Activated CD4-positive, alpha-beta T cell treated with anti-CD3 and anti-CD28 coated beads, Interleukin-2, amount 10 ng/mL, durations not matched to agents 24 days and 14 days (primary cell): ENCODE measurements at places on chromosomes 11 and 22. TPM values are rescaled to one million over a fixed set of nuclear protein-coding genes. Genes with fewer than 3 reads are reported as not detected.
A peak's percentile ranks its signal among the peaks of the same experiment; 100 is the strongest.

The MS4A6E gene
- not detected in 2 replicates for total RNA-seq

DNA sequence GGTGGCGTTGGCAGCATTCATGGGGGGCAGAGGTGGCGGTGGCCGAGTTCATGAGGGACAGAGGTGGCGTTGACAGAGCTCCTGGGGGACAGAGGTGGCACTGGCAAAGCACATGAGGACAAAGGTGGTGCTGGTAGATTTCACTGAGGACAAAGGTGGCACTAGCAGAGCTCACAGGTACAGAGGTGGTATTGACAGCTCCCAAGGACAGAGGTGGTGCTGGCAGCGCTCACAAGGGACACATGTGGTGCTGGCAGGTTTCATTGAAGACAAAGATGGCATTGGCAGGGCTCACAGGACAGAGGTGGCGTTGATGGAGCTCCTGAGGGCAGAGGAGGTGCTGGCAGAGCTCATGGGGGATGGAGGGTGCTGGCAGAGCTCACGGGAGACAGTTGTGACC is 425.4 kb downstream of the CTTN start:
- no peak for DNase-seq

DNA sequence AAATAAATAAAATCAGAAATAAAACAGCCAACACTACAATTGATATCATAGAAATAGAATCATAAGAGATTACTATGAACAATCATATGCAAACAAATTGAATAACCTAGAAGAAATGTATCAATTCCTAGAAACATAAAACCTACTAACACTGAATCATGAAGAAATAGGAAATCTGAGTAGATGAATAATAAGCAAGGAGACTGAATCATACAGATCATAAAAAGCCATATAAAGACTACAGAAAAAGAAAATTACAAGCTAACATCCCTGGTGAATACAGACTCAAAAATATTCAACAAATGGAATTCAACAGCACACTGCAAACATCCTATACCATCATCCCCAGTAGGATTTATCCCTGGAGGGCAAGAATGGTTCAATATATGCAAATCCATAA is 135.6 kb downstream of the SBF2 start:
- no peak for DNase-seq

GRCh38 chr11:12404436-12404835 is 27.1 kb downstream of the PARVA start:
- no peak for DNase-seq

DNA sequence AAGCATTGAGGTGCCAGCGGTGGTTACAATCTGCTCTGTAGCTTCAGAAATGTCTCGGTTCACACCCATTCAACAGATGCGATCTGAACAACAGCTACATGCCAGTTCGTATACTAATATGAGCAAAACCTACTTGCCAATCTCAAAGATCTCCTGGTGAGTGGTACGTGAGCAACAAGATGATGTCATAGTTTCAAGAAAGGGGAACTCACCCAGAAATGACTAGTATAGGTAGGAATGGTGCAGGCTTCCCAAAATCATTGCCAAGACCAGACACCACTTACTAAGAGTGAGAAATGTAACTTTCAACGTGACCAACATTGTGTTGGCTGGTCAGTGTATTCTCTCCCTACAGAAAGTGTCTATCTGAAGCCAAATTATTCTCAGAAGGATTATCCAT is 31.1 kb downstream of the OR6Q1 start:
- DNase-seq = no peak

The CDC42BPG gene
- total RNA-seq = 0.05 TPM in 2 replicates

The IRAG1 gene
- not detected in 2 replicates for total RNA-seq

DNA sequence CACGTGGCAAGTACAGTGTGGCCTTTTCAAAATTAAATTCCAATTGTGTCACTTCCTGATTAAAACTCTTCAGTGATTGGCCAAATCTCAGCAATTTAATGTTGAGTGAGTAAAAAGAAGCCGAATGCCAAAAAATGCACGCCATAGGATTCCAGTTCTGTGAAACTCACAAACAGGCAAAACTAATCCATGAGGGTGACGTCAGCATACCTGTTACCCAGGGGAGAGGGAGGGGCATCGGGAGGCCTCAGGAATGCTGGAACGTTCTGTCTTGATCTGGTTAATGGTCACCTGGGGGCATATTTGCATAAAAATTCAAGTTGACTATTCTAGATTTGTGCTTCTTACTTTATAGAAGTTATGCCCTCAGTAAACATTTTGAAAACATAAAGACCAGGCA is 39.9 kb upstream of the RAB1B start:
- no peak for DNase-seq

DNA sequence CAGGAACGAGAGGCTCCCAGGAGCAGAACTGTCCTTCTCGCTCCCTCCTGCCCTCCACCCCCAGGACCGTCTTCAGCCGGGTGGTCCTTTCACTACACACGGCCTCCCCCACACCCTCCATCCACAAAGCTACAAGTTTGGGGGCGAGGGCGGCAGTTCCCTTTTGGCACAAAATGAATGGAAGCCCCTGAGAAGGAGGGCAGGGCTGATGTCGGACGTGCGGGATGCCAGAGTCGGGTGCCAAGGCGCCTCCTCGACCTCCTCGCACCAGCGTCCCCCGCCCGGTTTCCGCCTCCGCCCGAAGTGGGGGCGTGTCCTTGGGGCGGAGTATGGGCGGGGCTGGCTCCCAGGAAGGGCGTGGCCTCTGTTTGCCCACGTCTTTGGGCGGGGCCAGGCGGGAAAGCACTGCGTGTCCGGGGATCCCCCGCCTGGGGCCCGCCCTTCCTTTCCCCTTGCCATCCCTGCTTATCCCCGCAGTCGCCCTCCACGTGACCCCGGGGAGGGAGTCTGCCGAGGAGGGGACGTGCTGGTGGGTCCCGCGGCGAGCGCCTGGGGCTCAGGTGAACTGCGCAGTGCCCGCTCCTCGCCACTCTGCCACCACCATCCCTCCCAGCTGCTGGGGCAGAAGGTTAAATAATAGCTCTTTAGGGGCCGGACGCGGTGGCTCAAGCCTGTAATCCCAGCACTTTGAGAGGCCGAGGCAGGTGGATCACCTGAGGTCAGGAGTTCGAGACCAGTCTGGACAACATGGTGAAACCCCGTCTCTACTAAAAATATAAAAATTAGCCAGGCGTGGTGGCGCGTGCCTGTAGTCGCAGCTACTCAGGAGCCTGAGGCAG is 937 bp upstream of the EFEMP2 start:
- DNase-seq = peak; percentile 100

GRCh38 chr11:47348859-47349258 is 3.6 kb downstream of the MYBPC3 start:
- peak; percentile 68 for DNase-seq

DNA sequence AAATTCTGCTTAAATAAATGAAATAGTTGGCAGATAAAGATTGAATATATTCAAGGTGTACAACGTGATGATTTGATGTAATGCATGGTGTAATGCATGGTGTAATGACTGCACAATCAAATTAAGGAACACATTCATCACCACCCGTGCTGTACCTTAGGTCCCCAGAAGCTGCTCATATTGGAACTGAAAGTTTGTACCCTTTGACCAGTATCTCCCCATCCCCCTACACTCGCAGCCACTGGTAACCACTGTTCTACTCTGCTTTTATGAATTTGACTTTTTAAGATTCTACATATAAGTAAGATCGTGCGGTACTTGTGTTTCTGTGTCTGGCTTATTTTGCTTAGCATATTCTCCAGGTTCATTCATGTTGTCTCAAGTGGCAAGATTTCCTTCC is 445.8 kb downstream of the OPCML start:
- no peak for DNase-seq

GRCh38 chr11:66894141-66894540 is 37.3 kb downstream of the LRFN4 start:
- DNase-seq = no peak

DNA sequence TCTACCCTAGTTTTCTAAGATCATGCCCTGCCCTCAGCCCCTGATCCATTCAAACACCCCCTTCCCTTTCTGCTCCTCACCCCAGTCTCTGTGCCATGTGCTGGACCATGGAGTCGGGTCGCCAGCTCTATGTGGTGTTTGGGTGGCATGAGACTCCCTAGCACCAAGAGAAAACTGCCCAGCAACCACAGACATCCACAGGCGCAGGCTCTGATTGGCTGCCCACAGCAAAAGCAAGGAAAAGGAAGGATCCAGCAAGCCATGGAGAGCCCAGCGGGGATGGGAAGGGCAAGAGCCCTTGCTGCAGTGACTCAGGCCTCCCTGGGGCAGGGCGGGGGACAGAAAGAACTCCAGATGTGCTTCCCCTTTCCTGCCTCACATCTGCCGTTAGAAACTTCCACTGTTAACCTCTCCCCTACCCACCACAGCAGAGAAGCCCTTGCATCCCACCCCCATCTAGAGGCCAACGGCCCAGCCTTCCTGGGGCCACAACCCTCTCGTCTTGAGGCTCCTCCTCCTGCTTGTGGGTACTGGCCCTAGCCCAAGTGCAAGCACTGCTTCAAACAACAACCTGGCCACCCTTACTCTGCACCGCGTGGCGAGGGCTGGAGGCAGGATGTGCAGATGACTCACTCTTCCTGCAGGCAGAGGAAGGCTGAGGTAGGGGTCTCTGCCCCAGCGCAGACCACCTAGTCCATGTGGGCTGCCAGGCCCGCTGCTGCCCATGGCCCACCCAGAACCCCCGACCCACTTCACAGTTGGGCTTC is 9.7 kb upstream of the AHNAK start:
- peak; percentile 96 for DNase-seq

The APOBEC3H gene
- total RNA-seq = 5.8 and 7.6 TPM in 2 replicates

The NCF4 gene
- total RNA-seq = 12.3 and 13.6 TPM in 2 replicates

The DHCR7 gene
- 112 and 116 TPM in 2 replicates for total RNA-seq

The SMIM35 gene
- total RNA-seq = 0.14 and 0.28 TPM in 2 replicates

- no peak for DNase-seq
These were observed 375.1 kb downstream of the METTL15 start for GRCh38 chr11:28483072-28483867.

The VSIG2 gene
- total RNA-seq = 0.23 TPM in 1 of 2 replicates, not detected in the other

The AIFM3 gene
- total RNA-seq = 0.37 TPM in 1 of 2 replicates, not detected in the other

DNA sequence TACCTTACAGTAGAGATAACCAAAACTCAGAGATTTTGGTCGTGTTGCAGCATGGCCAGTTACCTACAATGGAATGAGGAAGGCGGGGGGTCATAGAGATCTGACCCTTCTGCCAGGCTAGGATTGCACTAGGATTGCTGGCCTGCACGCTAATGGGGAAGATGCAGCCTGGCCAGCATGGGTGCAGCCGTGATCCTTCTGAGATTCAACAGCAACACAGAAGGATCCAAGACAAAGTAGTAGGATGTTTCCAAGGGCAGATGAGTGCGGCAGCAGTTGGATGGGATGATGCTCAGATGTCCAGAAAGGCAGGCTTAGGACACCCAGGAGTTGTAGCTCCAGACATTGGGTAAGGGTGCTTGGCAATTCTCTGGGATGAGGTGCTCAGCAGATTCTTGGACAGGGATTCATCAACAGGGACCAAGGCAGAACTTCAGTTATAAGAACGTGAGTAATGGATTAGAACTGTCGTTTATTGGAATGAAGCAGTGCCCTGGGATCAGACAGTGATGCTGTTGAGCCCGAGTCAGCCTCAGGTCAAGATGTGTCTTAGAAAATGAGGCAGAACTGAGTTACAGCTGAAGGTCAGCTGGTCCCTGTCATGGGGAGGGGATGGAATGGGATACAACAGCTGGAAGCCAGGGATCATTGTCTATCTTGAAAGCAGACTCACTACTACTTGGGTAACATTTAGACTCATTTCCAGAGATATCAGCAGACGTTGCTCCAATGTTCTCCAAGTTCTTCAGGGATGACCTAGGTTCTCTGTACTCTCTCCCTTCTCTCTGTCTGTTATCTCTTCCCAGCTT is 71.0 kb downstream of the PARVA start:
- no peak for DNase-seq

DNA sequence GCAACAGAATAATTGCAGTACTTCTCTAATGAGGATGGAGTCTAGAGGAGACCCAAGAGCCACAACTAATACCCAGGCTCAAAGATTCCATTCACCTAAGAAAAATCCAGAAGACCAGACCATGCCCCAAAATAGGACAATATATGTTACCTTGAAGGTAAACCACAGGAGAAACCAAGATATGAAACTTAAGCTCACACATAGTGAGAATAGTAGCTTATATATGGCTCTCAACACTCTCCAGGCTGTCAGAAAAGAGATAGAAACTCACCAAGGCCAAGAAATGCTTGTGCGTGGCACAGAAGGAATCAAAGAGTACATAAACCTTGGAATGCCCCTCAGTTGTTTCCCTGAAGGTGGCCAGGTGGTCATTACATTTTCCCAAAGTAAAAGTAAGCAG is 9.1 kb downstream of the FAM111A start:
- peak; percentile 54 for DNase-seq

GRCh38 chr22:40997520-40997919 is 46.3 kb downstream of the RBX1 start:
- DNase-seq = no peak

GRCh38 chr11:636511-637332 is at the start of gene DRD4:
DRD4 (plus strand) TSS chr11:637269; CDS start chr11:637305, 36 bp downstream.
- no peak for DNase-seq

GRCh38 chr11:66172146-66172545 is 96.3 kb upstream of the RAB1B start:
- no peak for DNase-seq

DNA sequence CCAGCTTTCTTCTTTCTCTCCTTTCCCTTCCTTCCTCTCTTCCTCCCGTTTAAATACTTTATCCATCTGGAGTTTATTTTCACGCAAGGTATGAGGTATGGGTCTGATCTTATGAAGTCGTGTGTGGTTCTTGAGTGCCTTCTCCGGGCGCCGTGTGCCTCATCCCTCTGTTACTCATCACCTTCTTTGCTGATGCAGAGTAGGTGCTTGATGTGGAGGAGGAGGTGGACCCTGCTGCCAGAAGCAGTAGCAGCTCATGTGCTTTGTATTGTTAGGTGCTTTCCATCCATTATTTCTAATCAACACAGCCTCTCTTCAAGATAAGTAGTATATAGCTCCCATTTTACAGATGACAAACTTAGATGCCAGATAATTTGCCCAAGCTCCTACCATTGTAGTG is 47.0 kb downstream of the TNRC6B start:
- DNase-seq = no peak

GRCh38 chr22:30649430-30650007 is 13.9 kb downstream of the SLC35E4 start:
- peak; percentile 91 for DNase-seq

DNA sequence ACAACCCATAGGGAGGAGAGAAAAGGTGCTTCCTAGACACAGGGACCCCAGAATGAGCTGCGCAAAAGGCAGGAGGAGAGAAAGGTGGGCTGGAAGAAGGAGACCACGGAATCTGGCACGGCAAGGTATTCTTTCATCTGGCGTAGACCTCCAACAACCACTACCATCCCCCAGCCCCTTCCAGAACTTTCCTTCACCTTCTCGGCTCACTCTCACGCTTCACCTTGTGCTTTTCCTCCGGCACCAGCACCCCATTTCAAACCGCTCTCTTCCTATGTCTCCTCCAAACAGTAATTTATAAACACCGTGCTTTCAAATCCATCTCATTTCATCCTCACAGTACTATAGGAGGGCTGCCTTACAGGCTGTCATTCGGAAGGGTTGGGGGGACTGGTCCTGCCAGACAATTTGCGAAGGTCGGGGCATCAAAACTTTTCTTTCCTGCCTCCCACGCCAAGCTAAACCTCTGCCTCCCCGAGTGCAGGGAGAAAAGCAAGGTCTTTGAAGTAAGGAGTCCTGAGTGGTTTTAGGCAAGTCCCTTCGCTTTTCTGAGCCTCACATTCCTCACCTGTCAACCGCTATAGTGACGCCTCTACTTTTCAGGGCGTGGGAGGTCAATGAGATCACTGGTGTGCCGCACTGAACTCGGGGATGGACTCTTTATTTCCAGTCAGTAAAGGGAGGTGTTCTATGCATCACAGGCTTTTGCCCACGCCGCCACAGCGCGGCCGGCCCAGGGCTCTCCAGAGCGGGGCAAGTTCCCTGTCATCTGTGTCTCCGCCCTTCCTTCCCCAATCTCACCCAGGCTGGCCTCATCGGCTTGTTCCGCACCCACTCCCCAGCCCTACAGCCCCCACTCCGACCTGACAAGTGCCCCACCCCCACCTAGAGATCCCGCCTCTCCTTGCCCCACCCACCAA is 800 bp downstream of the KCTD21 start:
- DNase-seq = no peak
